CD4-positive, alpha-beta T cell treated with Interleukin-6 for 4 hours (primary cell): ENCODE measurements at places on chromosomes 12 and 14.

DNA sequence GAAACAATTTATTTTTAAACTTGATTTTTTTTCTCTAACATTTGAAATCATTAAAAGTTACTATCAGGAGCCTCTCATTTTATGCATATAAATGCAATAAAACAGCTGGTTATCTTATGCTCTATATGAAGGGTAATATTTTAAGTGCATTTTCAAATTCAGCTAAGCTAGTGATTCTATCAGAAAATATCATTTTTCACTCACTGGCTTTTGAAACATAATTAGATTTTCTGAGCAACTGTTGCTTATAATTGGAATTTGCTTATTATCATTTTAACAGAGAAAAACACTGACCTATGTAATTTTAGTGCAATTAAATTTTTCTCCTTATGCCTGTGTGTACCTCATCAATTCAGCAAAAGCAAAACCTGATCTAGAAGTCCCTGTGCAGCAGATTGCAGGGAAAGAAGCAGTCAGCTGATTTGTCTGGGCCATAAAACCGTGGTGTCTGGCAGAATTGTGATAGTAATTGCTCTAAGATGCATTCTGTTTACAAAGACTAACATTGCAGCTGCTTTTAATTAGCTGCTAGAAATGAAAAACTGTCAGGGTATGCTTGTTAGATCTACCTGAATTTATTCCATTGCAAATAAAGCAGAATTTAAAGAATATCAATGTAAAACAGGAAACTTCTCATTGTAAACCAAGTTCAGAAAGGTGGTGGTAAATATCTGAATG lies 75.0 kb downstream of the BICD1 start:
- no peak for DNase-seq

DNA sequence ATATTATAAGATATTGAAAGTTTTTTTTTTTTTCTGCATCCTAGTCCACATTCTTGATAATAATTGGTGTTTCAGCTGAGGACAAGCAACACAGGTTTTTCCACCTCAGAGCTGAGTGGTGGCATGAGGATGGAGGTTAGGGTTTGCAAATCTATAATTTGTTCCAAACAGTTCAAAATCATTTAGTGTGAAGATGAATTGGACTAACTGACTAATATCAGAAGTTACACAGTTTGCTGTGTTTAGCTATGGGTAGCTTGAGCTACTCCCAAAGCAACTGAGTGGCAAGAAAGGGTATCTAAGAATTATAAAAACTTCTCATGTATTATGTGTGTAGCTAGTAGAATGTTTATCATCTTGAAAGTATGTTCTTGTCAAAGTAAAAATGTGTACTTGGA lies 17.1 kb downstream of the EID3 start:
- DNase-seq = no peak

DNA sequence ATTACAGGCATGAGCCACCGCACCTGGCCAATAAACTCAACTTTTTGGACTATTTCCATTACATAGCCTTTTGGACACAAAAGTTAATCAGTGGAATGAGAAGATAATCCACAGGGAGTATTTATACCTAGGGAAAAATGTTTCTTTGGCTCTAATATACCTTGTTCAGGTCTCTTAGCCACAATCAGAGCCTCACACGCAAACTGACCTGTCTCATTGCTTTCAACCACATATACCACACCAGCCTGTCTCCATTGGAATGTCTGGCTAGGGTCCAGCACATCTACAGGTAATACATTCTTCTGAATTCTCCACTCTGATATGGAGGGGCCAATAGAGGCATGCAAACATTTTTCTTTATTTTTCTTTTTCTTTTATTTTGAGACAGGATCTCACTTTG lies 3.8 kb upstream of the RBMS2 start:
- DNase-seq = no peak

DNA sequence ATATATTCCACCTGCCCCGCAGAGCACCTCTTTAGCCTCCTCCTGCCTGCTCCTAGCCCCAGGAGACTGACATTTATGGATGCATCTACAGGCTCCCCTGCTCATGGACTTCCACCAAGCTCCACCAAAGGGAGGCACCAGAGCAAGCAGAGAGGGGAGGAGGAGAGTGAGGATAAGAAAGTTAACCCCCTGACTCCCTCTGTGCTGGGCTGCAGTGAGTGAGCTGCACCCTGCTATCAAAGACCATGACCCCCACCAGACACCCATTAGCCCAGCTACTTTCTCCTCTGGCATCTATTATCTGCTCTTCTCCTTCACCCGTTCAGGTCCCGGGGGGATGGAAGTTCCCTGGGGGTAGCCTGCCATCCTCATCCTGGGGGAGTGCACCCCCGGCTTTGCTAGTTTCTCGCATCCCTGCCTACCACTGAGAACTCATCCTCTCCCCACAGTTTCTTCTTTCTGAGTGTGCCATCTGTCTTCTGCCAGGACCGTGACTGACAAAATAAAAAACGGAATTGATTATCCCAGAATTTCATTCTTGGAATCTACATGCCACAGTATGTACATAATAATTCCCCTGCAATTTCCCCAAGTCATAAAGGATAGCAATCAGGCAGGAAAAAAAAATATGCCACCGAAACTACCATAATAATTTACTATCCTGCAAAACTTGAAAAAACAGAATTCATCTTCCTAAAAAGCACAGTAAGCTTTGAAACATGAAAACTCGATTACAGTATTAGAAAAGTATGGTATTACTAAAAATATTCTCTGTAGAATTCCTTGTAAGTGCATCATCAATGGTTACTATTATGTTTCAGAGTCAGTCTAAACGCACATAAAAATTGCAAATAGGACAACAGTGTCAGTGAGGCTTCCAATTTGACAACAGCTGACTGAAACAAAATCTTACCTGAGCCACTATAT lies 45.2 kb downstream of the FOXN3 start:
- no peak for DNase-seq

- DNase-seq = no peak
These were observed 137.4 kb downstream of the BCL11B start for GRCh38 chr14:99134516-99135046.

DNA sequence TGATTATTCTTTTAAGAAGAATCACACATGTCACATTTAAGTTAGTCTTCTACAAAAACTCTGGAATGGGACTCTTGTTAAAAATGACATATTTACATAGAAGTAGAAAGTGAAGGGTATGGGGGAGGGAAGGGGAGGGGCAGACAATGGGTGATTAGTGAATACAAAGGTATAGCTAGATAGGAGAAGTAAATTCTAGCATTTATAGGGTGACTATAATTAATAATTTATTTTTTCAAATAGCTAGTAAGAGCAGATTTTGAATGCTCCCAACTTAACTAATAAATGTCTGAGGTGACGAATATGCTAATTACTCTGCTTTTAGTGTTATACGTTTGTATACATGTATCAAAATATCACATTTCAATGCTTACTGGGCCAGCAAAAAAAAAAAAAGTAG lies 59.4 kb downstream of the BLTP3B start:
- no peak for DNase-seq

DNA sequence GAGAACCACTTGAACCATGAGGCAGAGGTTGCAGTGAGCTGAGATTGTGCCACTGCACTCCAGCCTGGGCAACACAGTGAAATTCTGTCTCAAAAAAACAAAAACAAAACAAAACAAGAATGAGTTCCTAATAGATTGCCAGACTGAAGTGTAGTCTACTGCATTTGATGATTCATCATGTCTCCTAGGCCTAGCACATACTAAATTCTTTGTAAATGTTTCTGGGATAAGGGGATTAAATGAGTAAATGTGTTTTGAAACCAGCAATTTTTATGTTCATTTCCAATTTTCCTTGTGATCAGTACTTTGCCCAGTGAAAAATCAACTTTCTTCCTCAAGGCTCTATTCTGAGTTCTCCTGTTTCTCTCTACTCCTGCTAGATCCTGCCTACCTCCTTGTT lies 2.9 kb upstream of the DYRK2 start:
- DNase-seq = no peak

DNA sequence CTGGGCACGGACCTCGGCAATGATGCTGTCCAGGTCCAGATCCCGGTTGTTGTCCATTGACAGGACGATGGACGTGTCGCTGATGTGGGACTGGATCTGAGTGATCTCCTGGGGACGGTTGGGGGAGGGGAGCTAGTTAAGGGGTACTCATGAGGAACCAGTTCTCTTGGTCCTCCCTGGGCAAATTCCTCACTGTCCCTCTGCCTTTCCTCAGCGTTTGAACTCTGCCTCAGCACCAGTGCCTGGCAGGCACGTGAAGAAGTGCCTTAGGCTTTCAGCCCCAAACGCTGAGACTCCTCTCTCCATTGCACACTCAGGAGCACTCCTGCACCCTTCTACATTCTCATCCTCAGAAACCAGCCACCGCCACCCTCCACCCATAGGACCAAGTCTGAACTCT lies 9.7 kb downstream of the KRT72 start:
- no peak for DNase-seq

- DNase-seq = no peak
These were observed 28.3 kb upstream of the APOLD1 start for GRCh38 chr12:12757121-12757520.

DNA sequence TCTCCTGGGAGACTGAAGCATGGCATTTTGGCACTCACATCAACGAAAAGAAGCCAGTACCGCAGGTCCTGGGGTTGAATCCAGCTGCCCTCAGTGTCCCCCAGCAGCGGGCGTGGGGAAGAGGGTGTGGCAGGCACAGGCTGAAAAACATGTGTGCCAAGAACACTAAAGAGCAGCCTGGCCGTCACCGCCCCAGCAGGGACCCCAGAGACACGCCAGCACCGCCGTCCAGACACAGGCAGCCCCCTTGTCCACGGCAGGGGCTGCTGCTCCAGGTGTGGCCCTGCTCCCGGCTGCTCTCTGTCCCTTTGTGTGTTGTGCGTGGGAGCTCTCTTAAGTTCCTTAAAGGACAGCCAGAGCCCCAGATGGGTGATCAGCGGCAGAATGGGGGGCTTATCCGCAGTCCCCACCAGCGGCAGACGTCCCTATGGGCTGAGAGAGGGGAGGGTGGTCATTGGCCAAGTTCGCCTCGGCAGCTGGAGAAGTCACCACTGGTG lies 556 bp downstream of the PHETA1 start:
- DNase-seq = peak; percentile 6

DNA sequence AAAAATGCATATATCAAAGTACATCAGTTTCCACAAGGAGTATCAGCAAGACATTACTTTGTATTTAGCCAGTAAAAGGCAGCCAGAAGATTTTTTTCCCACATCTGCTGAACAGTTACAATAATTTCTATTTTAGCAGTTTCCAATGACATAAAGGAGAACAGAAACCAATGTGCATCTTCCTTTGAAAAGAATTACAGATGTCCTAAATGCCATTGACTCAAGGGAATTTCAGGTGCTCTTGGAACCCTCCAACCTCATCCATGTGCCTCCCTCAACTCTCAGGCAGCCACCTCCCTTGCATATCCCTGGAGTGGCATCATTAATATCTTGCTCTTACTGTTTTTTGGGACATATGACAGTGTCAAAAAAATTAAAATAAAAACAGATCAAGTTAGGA lies 62.2 kb upstream of the ST8SIA1 start:
- no peak for DNase-seq

GRCh38 chr12:120085920-120086645 lies 30.5 kb downstream of the RAB35 start:
- no peak for DNase-seq

DNA sequence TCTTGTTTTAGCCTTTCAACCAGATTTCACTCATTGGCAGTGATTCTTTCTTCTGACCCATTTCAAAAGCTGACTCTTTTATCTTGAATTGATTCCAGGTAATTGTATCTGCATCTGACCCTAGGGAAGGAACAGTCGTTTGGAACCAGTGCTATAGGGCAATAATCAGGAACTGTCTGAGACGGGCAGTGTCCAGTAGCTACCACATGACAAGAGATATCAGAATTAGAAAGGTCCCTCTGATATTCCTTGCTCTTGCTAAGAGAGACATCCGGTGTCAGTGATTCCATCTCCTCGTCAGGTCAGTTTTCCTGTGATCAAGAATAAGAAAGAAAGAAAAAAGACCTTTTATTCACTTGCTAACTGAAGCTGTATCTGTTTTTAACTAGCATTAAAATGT lies 47.8 kb upstream of the PDE3A start:
- no peak for DNase-seq

DNA sequence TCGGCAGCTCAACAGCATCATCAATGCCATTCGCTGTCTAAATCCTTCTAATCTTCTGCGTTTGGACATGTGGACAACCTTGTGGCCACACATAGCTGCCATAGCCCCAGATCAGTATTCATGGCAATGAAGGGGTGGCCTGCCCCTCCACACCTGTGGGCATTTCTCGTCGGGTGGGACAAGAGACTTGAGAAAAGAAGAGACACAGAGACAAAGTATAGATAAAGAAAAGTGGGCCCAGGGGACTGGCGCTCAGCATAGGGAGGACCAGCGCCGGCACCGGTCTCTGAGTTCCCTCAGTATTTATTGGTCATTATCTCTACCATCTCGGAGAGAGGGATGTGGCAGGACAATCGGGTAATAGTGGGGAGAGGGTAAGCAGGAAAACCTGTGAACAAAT lies 42.3 kb downstream of the MAGOHB start:
- no peak for DNase-seq

- no peak for DNase-seq
These were observed 375.1 kb upstream of the DDHD1 start for GRCh38 chr14:53528185-53528671.
